Activated naive CD8-positive, alpha-beta T cell treated with anti-CD3 and anti-CD28 coated beads for 36 hours (primary cell): ENCODE measurements at places on chromosomes 5 and 9. TPM values are rescaled to one million over a fixed set of nuclear protein-coding genes. Genes with fewer than 3 reads are reported as not detected.

TYRP1 gene
- total RNA-seq = not detected

GRCh38 chr5:176803943-176804498, 6.3 kb upstream of the UNC5A start:
- no peak overlapping the region for H3K4me3 ChIP-seq
- no peak overlapping the region for H3K27ac ChIP-seq
- H3K36me3 ChIP-seq = no peaks in the 10 kb centered on the region
- H3K4me1 ChIP-seq = no peaks in the 10 kb centered on the region
- DNase-seq = no peak
- H3K27me3 ChIP-seq = peaks cover 57% of the 10 kb centered on the region

- H3K4me1 ChIP-seq = no peaks in the 10 kb centered on the region
- no peak overlapping the region for H3K27ac ChIP-seq
- H3K36me3 ChIP-seq = no peaks in the 10 kb centered on the region
- H3K4me3 ChIP-seq = no peak overlapping the region
- H3K27me3 ChIP-seq = peaks cover 7% of the 10 kb centered on the region
- DNase-seq = no peak
Observed at GRCh38 chr5:127305493-127305892, 14.9 kb downstream of the MEGF10 start.

DNA sequence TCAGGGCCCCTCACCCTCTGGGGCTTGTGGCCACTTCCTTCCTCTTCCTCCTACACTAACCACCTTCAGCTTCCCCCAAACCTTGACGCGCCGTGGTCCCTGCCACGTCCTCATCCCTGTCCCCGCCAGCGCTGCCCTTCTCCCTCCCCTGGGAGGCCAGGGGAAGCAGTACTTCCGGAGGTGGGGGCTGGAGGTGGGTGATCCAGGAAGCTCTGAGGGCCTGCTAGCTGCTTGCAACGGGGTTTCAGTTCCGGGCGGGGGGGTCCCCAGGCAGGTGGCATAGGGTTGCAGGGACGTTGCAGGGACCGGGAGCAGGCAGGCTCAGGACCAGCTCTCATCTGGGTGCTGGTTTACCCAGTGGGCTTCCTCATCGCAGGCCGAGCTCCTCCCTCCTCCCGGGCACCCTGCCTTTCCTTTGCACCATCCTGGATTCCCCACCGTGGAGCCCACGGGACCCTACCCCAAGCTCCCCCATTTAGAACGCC, 70.0 kb downstream of the RXRA start:
- H3K4me1 ChIP-seq = peaks cover 37% of the 10 kb centered on the region
- H3K4me3 ChIP-seq = peak overlapping the region; percentile 76

CTNND2 gene
- not detected for total RNA-seq

DNA sequence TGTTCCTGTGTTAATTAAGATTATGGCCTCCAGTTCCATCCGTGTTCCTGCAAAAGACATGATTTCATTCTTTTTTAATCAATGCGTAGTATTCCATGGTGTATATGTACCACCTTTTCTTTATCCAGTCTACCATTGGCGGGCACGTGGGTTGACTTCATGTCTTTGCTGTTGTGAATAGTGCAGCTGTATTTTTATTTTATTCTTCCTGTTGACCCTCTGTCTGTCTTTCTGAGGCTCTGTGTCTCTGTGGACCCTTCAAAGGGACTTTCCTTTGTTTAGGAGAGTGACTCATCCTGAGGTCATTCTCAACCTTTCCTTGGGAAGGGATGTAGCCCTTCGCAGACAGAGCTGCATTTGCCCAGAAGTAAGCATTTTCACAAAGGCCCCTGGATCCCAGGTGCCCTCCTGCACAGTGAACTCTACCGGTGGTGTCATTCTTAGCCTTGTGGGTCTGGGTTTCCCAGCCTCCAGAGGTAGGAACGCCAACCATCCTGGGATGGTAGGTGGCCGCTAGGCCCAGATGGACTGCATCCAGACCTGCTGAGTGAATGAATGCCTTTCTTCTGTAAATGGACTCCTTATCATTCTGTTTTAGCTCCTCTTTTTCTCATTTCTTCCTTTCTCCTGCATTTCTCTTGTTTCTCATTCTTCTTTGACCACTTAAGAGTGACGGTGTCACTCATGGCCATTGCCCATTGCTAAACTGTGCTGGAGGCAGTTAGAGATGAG, 22.4 kb downstream of the TRIO start:
- no peak for DNase-seq
- H3K36me3 ChIP-seq = no peaks in the 10 kb centered on the region
- H3K27ac ChIP-seq = no peak overlapping the region
- peaks cover 3% of the 10 kb centered on the region for H3K27me3 ChIP-seq
- H3K4me1 ChIP-seq = peaks cover 2% of the 10 kb centered on the region

- no peak overlapping the region for H3K4me3 ChIP-seq
- no peaks in the 10 kb centered on the region for H3K36me3 ChIP-seq
- no peak overlapping the region for H3K27ac ChIP-seq
- H3K4me1 ChIP-seq = no peaks in the 10 kb centered on the region
- DNase-seq = no peak
- H3K27me3 ChIP-seq = peaks cover 33% of the 10 kb centered on the region
Observed at GRCh38 chr5:74316064-74316603, 324.4 kb downstream of the ENC1 start.

- no peak for DNase-seq
- no peaks in the 10 kb centered on the region for H3K4me1 ChIP-seq
- H3K4me3 ChIP-seq = no peak overlapping the region
- peaks cover 10% of the 10 kb centered on the region for H3K36me3 ChIP-seq
Observed at GRCh38 chr5:65262649-65263059, 219.1 kb downstream of the ADAMTS6 start.

GRCh38 chr9:107281922-107282667, 984 bp upstream of the RAD23B start:
- peak overlapping the region; percentile 87 for H3K27ac ChIP-seq
- H3K4me3 ChIP-seq = peak overlapping the region; percentile 97
- no peak for DNase-seq
- H3K36me3 ChIP-seq = peaks cover 29% of the 10 kb centered on the region

GRM6 gene
- not detected for total RNA-seq

RASEF gene
- total RNA-seq = not detected

SLC36A1 gene
- total RNA-seq = 5.0 TPM

GRCh38 chr5:6592601-6593000, 40.2 kb downstream of the NSUN2 start:
- no peaks in the 10 kb centered on the region for H3K27me3 ChIP-seq
- no peak for DNase-seq
- peaks cover 24% of the 10 kb centered on the region for H3K36me3 ChIP-seq
- H3K4me1 ChIP-seq = no peaks in the 10 kb centered on the region
- H3K4me3 ChIP-seq = no peak overlapping the region

ZNF658 gene
- total RNA-seq = 2.4 TPM

ECSCR gene
- 0.36 TPM for total RNA-seq

SOWAHA gene
- not detected for total RNA-seq

DNA sequence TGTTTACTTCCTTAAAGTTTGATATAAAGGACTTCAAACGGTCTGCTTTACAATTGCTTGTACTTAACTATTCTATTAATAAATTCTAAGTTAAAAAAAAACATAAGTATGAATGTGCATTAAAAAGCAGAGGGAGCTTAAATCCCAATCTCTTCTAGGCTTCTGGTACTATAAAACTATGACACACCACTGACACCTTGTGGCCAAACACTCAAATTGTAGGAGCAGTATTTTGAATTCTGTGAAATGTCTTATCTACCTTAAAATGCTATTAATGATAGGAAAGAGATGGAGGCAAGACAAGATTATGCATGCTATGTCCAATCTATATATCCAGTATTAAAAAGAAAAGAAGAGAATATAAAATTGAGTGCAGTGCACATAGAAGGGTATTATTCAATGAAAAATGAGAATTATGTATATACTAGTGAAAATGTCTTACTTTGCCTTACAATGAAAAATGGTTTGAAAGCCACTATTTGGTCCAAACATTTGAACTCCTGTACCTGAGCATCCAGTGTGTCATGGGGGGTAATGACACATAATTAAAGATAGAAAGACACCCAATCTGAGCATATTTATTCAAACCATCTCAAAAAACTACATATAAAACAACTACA, 87.6 kb downstream of the ERP44 start:
- H3K4me1 ChIP-seq = peaks cover 2% of the 10 kb centered on the region
- no peaks in the 10 kb centered on the region for H3K27me3 ChIP-seq
- H3K27ac ChIP-seq = no peak overlapping the region
- DNase-seq = peak; percentile 24
- H3K36me3 ChIP-seq = peaks cover 16% of the 10 kb centered on the region

DNA sequence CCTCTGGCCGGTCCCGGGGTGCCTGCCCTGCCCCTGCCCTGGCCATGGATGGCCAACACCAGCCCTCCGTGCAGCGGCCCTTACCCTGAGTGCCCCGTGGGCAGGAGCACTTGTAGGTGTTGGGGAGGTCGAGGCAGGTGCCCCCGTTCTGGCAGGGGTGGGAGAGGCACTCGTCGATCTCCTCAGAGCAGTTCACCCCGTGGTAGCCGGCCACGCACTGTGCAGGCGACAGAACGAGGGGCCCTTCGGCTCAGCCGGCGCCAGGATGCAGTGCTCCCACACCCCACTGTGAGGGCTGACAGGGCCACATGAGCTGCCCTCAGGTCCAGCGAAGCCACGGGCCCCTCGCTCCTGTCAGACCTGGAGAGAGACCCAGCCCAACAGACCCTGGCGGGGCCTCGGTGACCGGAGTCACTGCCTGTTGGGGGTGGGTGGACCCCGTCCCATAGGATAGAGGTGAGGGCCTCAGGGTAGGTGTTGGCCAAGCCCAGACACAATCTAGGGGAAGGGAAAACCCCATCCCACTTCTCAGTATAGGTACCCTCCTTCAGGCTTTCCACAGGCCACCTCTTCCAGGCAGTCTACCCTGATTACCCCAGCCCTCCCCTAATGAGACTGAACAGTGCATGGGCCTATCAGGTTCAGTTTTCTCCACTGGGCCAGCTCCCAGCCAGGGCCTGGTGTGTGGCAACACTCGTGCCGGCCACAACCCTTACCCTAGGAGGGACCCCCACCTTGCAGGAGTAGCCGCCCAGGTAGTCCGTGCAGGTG, 24.6 kb upstream of the SEC16A start:
- H3K27me3 ChIP-seq = no peaks in the 10 kb centered on the region
- peaks cover 2% of the 10 kb centered on the region for H3K36me3 ChIP-seq
- H3K4me3 ChIP-seq = no peak overlapping the region
- no peaks in the 10 kb centered on the region for H3K4me1 ChIP-seq
- H3K27ac ChIP-seq = no peak overlapping the region
- no peak for DNase-seq

GRCh38 chr5:90985341-90985740, 397.8 kb downstream of the ARRDC3 start:
- H3K4me1 ChIP-seq = no peaks in the 10 kb centered on the region
- no peaks in the 10 kb centered on the region for H3K36me3 ChIP-seq
- H3K27me3 ChIP-seq = no peaks in the 10 kb centered on the region
- no peak for DNase-seq
- H3K4me3 ChIP-seq = no peak overlapping the region

- H3K27me3 ChIP-seq = peaks cover 63% of the 10 kb centered on the region
- H3K4me1 ChIP-seq = no peaks in the 10 kb centered on the region
- H3K36me3 ChIP-seq = no peaks in the 10 kb centered on the region
- H3K4me3 ChIP-seq = no peak overlapping the region
- no peak overlapping the region for H3K27ac ChIP-seq
- DNase-seq = no peak
Observed at GRCh38 chr9:115058175-115058574, 59.8 kb downstream of the TNC start.

PCDHGA8 gene
- not detected for total RNA-seq

DNA sequence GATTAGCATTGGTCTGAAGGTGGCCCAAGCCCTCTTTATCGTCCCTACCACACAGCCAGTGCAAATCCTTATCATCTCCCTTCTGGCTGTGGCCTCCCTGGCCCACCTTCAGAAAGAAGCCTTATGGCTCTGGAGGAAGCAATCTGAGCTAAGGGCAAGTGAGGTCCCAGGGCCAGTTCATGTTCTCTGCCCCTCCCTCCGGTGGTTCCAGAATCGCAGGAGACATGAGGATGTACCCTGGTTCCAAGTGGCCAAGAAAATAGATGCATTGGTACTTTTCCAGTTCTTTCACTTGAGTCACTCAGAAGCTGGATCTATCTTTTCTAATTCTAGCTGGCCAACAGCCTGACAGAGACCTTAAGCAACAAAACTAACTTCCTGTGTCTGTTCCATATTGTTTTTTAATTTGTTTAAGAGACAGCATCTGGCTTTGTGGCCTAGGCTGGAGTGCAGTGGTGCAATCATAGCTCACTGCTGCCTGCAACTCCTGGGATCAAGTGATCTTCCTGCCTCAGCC, 60.7 kb downstream of the LHFPL2 start:
- H3K27ac ChIP-seq = no peak overlapping the region
- no peaks in the 10 kb centered on the region for H3K36me3 ChIP-seq
- H3K4me1 ChIP-seq = peaks cover 4% of the 10 kb centered on the region
- DNase-seq = no peak

- no peak for DNase-seq
- H3K27me3 ChIP-seq = no peaks in the 10 kb centered on the region
- H3K27ac ChIP-seq = no peak overlapping the region
- H3K36me3 ChIP-seq = no peaks in the 10 kb centered on the region
- H3K4me1 ChIP-seq = peaks cover 2% of the 10 kb centered on the region
Observed at GRCh38 chr5:126736141-126736540, 40.8 kb upstream of the LMNB1 start.

- peaks cover 28% of the 10 kb centered on the region for H3K4me1 ChIP-seq
- H3K4me3 ChIP-seq = no peak overlapping the region
- peaks cover 39% of the 10 kb centered on the region for H3K36me3 ChIP-seq
- H3K27ac ChIP-seq = peak overlapping the region; percentile 70
- DNase-seq = no peak
Observed at GRCh38 chr9:121160025-121160424, 41.6 kb downstream of the RAB14 start.

DNA sequence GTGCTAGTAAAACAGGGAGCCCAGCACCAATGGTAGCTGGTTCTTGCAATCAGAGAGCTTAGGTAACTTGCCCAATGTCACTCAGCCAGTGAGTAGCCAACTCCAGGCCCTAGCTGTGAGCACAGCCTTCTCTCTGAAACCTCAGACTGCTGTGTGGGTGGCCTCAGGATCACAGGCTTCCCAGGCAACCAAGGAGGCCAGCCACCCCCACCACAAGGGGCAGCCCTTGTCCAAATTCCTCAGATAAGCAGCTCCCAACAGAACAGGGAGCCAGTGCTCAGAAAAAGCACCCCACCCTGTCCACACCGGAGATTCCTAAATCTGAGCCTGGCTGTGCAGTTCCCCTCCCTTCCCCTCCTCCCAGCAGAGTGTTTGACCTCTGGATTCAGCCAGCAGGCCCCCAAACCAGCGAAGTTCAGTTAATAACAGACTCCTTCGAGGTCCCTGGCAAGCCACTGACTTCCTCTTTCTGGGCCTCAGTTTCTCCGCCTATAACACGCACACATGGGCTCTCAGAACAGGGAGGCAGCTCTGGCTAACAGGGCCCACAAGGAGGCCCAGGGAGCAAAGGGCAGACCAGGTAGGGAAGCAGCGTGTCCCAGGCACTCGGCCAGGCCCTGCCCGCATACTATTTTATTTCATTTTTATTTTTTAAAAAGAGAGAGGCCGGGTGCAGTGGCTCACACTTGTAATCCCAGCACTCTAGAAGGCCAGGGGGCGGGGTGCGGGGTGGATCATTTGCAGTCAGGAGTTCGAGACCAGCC, 2.7 kb downstream of the EEIG1 start:
- H3K36me3 ChIP-seq = peaks cover 30% of the 10 kb centered on the region
- no peaks in the 10 kb centered on the region for H3K27me3 ChIP-seq
- peaks cover 57% of the 10 kb centered on the region for H3K4me1 ChIP-seq
- H3K27ac ChIP-seq = peak overlapping the region; percentile 95
- H3K4me3 ChIP-seq = peak overlapping the region; percentile 96
